ENCODE measurements at places on chromosomes 16 and 17.

DNA sequence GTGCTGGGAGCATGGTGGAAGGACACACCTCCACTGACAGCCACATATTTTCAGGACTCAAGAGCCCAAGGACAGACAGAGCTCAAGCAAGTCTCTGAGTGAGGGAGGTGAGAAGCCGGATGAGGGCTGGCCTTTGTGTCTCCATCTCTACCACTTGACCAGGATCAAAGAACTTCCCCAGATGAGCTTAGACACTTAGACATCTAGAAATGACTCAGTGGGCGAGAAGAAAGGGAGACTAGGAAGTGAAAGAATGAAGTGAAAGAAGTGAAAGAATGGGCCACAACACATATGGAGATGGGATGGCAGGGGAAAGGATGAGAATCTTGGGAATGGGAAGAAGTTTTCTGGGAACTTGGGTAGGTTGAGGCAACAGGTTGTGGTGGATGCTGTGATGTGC, 274.9 kb upstream of the CCL2 start:
- DNase-seq, result no peak

- no peak for DNase-seq
Measured at GRCh38 chr17:64491034-64491860, 5.6 kb downstream of the POLG2 start.

GRCh38 chr17:81961087-81961511, at the start of gene NOTUM:
Gene NOTUM (minus strand): TSS chr17:81961187. CDS start chr17:81960909, 278 bp downstream.
- peak; percentile 47 for DNase-seq

DNA sequence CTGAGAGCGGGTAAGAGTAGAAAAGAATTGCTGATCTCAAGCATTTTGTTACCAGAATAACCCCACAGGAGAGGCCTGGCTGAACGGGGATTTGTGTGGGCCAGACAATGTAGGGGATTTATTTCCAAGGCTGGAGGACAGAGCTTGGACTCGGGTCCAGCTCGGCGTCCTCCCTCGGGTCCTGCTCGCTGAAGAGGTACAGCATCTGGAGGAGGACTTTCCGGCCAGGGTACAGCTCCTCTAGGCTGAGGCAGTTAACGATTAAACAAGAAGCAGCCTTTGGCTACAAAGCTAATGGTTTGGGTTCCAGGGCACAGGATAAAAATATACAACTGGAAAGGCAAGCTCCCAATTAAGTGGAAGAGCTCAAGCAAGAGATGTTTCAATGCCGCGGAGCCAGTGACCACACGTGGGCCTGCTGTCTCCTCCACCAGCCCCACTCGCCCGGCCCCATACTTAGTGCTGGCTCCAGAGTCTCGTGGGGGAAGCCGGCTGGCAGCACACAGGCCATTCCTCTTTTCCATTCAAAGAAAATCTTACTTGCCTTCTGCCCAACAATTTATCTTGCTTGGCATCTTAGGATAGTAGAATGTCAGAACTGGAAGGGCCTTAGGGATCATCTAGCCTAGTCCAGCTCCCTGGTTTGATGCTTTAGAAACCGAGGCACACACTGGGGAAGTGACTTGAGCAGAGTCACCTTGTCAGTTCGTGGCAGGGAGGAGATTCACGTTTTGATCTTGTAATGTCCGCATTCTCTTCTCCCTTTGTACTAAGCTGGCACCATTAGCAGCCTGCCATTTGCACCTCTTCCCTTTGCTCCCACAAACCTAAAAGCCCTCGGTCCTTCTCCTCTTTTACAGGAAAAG, 85.9 kb upstream of the TBX2 start:
- no peak for DNase-seq

GRCh38 chr17:18888766-18889290, 30.9 kb downstream of the PRPSAP2 start:
- DNase-seq, result no peak

DNA sequence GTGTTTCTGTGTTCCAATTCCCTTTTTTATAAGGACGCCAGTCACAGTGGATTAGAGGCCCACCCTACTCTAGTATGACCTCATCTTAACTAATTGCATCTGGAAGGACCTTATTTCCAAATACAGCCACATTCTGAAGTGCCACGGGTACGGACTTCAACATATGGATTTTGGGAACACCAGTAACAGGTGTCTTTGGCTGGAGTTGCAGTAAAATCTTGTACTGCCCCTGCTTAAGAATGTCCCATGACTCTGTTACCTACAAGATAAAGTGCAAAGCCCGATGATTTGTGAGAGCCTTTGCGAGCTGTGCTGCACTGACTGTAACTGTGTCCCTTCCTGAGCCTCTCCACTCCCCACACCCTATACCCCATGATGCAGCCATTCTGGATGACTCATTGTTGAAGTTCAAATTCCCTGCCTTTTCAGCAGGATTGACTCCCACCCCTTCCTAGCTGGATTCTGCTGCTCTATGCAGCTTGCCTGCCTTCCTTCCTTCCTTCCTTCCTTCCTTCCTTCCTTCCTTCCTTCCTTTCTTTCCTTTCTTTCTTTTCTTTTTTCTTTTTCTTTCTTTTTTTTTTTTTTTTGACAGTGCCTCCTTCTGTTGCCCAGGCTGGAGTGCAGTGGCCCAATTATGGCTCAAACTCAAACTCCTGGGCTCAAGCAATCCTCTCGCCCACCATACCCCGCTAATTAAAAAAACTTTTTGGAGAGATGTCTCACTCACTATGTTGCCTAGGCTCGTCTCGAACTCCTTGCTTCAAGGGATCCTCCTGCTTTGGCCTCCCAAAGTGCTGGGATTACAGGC, 2.1 kb downstream of the HCRT start:
- DNase-seq, result no peak

DNA sequence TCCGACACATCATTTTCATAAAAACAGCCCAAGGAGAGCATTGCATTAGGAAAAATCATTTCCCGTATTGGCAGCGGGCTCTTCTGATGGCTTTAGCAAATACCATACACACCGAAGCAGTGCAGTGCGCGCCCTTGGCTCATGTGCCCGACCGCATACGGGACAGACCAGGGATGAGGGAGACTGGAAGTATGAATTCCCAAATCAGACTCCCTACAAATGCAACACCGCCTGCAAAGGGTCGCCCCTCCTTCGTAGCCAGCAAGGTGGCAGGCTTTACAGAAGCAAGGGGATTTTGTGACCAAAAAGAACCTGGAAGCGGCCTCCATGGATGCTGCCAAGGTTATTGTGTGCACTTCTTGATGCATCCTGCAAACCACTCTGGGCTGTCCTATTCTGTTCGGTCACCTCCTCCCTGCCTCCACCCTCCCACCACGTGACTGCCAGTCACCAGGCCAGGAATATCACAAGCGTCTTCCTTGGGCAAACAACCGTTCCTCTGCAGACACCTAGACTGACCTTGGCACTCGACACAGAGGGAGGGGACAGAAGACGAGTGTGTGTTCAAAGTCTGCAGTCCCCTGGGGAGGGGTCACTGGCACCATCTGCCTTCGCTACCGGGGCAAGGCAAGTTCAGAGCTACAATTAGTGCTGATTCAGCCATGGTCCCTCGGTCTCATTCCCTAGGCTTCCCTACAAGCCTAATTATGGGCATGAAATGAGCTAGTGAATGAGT, 460.4 kb downstream of the SLC39A11 start:
- DNase-seq, result no peak

GRCh38 chr17:44610331-44610730, 45.9 kb upstream of the MEIOC start:
- DNase-seq, result no peak

DNA sequence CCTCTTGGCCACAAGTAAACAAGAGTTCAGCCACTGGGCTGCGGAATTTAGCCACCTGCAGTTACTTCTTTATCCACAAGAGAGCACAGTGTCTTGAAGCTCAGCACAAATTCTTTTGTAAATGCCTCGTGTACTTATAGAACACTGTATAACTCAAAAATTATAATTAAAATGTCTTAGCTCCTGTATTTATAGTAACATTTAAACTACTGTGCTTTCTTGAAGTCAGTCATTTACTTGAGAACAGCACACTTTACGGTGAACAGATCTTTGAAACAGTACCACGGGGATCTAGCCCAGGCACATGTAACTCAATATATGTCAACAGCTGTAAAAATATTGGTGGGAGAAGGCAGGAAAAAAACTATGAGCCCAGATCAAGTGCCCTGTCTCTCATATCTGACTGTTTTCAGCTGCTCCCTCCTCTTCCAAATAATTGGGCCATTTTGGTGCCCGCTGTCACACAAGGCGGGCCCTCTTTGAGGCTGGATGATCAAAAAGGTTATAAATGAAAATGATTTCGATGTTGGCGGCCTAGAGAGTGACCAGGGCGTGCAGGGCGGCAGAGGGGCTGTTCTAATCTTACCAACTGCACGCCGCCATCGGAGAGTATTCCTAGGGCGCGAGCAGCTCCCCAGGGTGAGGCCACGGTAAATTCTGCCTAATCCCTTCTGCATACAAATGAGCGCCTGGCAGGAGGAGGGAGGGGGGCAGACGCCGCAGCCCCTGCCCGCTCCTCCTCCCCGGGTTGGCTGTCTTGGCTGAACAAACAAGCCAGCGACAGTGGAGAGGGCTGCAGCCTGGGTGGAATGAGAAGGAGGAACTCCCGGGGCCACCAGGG, 183.2 kb downstream of the C16orf78 start:
- peak; percentile 55 for DNase-seq

DNA sequence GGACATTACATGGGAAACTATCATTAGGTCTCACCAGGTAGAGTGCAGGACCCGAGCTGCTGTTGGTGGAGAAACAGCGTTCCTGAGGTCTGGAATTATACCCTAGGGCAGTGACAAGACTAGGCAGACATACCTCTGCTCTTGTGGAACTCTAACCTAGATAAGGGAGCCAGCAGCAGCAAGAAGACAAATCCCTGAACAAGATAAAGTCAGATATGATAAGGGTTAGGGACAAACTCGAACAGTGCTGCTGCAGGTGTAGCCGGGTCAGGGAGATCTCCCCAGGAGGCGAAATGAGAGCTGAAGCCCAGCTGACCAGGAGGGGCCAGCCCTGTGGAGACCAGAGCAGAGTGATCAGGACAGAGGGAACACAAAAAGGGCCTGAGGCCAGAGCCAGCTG, 34.7 kb downstream of the ARSG start:
- no peak for DNase-seq

- DNase-seq, result no peak
Measured at GRCh38 chr17:78715000-78715771, 66.9 kb downstream of the CYTH1 start.

DNA sequence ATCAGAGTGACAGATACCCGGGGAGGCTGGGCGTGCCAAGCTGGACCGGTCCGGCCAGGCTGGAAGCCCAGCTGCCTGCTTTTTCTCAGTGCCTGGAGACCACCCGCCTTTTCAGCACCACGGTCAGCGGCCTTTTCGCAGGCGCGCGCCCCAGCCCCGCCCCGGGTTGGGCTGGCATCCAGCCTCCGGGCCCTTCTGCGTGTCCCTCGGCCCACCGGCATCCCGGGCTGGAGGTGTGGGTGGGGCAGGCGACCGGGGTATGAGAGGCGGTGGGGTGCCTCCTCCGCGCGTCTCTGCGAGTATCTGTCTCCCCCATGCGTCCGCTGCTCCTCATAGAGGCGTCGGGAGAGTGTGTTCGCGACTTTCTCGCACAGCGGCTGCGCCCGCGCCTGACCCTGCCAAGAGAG, 102.5 kb downstream of the MRM1 start:
- DNase-seq, result peak; percentile 75

DNA sequence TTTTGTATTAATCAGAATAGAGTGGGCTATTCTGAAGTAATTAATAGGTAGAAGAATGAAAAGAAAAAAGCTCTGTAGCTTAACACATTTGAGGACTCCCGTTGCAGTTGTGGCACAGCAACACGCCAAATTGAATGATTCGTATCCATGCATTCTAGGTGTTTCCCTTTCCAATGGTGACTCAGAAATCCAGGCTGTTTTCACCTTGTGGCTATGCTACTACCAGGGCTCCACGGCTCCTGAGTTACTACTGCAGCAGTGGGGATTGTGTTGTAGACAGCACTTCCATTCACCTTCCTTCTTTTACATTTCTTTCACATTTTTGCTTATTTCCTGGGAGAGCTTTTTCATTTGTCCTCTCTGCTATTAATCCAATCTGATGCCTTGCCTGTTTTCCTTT, 1616.4 kb downstream of the CDH8 start:
- no peak for DNase-seq

- no peak for DNase-seq
Measured at GRCh38 chr17:11559601-11560000, 38.7 kb upstream of the DNAH9 start.

- no peak for DNase-seq
Measured at GRCh38 chr17:58329035-58329809, 627 bp upstream of the TSPOAP1 start.

DNA sequence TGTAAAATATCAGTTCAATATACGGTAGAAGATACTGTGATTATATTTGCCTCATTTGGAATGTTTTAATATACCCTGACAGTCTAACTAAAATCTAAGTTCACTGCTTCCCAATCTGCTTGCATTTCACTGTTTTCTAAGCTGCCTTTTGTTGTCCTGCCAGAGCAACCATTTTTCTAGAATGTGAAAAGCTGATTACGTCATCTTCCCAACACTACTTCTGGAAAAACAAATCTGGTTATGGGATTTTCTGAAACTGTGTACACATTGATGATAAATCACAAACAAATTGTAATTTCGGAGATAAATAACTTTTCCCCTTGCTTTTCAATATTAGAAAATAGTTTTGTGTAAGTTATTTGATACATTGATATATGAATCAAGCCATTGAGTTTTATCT, 1529.0 kb downstream of the CDH11 start:
- peak; percentile 16 for DNase-seq

GRCh38 chr16:79716645-79717332, 116.3 kb upstream of the MAF start:
- DNase-seq, result no peak

GRCh38 chr17:69346766-69347165, 19.8 kb upstream of the ABCA5 start:
- no peak for DNase-seq

GRCh38 chr16:2711370-2712062, 8.5 kb downstream of the PRSS27 start:
- no peak for DNase-seq

DNA sequence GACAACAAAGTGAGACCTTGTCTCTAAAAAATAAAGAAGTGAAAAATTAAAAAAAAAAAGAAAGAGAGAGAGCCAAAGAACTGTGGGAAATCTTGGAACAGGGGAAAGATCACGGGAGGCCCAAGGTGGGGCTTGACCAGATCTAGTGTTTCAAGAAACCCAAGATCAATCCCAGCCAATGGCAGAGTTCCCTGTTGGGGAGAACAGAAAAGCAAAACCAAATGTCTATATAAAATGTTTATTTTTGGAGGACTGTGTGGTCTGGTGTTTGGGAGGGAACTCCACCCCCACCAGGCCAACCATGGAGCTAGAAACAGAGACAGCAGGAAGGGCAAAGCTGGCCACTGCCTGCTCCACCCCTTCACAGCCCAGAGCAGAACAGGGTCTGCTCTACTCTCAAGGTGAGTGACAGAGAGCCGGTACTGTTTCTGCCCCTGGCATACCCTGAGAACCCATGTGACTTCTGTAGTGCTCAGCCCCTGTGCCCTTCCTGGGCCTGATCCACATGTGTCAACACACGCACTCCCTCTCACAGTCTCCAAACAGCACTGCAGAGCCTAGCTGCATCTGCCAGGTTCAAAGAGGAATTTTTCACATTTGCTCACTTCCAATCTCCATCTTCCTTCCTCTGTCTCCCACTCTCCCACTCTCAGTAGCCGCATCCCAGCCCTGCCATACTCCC, 3.7 kb downstream of the TMEM101 start:
- no peak for DNase-seq

GRCh38 chr17:31390748-31391495, 553 bp upstream of the RAB11FIP4 start:
- no peak for DNase-seq
